ENCODE measurements at places on chromosomes 11 and 22. TPM values are rescaled to one million over a fixed set of nuclear protein-coding genes. Genes with fewer than 3 reads are reported as not detected.
A peak's percentile ranks its signal among the peaks of the same experiment; 100 is the strongest.

DNA sequence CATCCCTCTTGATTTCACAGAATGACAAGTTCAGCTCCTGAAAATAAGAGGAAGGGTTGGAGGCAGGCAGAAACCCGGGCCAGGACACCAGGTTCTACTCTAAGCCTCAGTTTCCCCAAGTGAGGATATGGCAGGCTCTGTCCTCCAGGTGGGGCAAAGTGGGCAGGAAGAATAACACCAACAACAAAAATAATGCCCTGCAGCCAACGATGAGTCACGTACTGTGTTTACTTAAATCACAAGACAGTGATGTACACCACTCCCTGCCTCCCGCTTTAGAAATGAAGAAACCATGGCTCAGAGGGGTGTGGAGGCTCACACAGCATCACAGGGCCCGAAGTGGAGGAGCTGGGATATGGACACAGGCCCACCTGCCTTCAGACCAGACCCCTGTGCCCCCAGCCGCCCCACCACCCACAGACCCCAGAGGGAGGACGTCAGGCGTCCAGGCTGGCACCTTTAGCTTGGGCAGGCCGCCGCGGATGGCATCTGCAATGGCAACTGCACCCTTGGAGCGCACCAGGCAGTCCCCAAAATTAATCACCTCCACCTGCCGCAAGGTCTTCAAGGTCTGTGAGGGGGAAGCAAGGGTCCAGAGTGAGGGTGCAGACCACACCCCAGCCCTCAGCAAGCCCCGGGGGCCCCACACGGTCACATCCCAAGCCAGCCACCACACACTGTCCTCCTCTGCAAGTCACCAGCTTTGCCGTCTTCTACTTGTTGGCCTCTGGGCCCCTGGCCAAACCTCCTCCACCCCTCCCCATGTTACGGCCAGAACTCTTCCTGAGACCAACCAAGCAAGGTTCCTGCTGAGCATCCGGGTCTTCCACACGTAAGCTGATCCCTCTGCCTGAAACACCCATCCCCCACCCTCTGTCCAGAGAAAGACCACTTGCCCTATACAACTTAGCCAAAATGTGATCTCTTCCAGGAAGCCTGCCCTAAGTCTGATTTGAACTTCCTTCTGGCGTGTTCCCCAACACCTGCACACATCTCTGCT is 15.8 kb upstream of the CHADL start:
- no peaks in the 10 kb centered on the region for H3K4me1 ChIP-seq
- H3K27ac ChIP-seq, result no peak overlapping the region
- H3K36me3 ChIP-seq, result peaks cover 32% of the 10 kb centered on the region
- no peak for DNase-seq

The PARVG gene
- 158 TPM for total RNA-seq

DNA sequence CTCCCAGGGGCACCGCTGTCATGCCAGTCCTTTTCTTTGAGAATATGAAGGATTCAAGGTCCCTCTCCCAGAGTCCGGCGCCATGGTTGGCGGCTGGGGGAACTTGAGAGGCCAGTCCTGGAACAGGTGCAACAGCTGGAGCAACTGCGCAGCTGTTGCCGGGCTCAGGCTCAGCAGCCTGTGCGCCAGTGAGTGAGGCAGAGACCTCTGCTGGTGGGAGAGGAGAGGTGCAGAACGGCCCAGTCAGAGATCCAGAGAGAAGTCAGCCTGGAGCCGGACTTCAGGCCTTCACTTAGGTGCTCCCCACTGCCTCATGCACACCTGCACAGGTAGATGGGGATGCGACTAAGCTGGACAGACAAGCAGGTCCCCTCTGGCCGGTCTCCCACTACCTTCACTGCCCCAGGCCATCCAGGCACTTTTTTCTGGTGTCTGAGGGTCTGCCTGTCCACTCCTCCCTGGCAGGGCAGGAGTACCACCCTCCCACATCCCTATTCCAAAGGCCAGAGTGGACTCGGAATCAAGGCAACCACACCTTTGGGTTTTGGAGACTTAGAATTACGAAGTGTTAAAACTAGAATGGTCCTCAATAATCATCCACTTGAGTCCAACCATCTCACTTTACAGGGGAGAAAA is 4.6 kb downstream of the CHRDL2 start:
- peak; percentile 57 for DNase-seq
- H3K36me3 ChIP-seq, result no peaks in the 10 kb centered on the region
- no peak overlapping the region for H3K27ac ChIP-seq

The UCP2 gene
- total RNA-seq, result 344 TPM

GRCh38 chr11:126332221-126332711 is 23.2 kb upstream of the ST3GAL4 start:
- DNase-seq, result no peak
- peaks cover 18% of the 10 kb centered on the region for H3K4me1 ChIP-seq
- no peak overlapping the region for H3K27ac ChIP-seq
- no peaks in the 10 kb centered on the region for H3K27me3 ChIP-seq
- H3K36me3 ChIP-seq, result peaks cover 13% of the 10 kb centered on the region
- no peak overlapping the region for H3K4me3 ChIP-seq

GRCh38 chr11:27842290-27842689 is 142.0 kb upstream of the BDNF start:
- no peak overlapping the region for H3K27ac ChIP-seq
- H3K4me1 ChIP-seq, result no peaks in the 10 kb centered on the region
- H3K27me3 ChIP-seq, result peaks cover 2% of the 10 kb centered on the region

The PI4KA gene
- 103 TPM for total RNA-seq

The MCHR1 gene
- not detected for total RNA-seq

- no peak for DNase-seq
- H3K36me3 ChIP-seq, result no peaks in the 10 kb centered on the region
- peaks cover 14% of the 10 kb centered on the region for H3K4me1 ChIP-seq
- H3K4me3 ChIP-seq, result no peak overlapping the region
These were observed 12.8 kb downstream of the MAPK8IP2 start for GRCh38 chr22:50613291-50613981.

DNA sequence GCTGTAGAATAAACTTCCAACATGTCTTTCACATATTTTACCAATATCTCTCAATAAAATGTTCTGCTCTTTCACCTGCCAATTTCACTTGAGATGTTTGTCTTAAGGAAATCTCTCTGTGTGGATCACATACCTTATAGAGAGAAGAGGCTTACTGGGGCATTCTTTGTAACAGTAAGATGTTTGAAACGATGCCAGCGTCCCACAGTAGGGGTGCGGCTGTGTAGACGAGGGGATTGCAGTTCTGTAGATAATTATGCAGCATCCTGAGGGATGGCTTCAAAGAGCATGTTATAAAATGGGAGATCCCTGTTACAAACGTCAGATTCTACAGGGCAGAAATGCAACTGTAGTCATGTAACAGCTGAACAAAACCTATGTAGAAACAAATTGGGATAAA is 200.0 kb downstream of the TBC1D22A start:
- no peak overlapping the region for H3K27ac ChIP-seq
- H3K4me3 ChIP-seq, result no peak overlapping the region
- no peak for DNase-seq
- H3K36me3 ChIP-seq, result no peaks in the 10 kb centered on the region
- H3K4me1 ChIP-seq, result no peaks in the 10 kb centered on the region

- no peaks in the 10 kb centered on the region for H3K36me3 ChIP-seq
- H3K4me1 ChIP-seq, result no peaks in the 10 kb centered on the region
- no peak for DNase-seq
- no peak overlapping the region for H3K27ac ChIP-seq
- H3K4me3 ChIP-seq, result no peak overlapping the region
These were observed 14.9 kb upstream of the PPFIA1 start for GRCh38 chr11:70255477-70256116.

The NRIP3 gene
- 0.62 TPM for total RNA-seq

DNA sequence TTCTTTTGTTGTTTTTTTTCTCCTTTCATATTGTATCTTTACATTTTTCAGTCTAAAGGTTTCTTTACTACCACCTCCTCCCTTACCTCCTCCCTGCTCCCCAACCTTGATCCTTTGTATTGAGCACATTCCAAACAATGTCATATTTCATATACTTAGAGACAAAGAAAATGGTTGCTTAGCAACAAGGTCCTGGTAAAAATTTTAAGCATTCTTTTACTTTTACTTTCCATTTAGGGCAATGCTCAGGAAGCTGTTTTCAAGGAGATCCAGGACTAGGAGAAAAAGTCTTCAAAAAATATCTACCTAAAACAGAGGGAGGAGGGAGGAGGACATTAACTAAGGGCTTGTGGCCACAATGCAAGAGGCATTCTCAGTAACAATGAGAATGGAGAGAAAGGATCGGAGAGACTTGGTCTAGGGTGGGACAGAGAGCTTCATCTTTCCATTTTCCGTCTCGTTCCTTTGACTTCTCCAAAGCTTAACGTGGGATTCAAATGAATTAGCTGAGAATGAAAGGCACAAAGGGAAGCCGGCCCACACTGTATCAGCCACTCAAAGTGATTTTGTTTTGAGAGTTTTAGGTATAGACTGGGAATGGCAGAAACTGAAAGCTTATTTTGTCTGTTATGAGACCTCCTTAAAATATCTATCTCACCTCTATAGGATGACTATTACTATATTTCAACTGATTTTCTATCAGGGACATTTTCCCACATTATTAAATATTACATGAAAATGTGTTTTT is 455.7 kb downstream of the RAB38 start:
- DNase-seq, result no peak
- H3K27me3 ChIP-seq, result no peaks in the 10 kb centered on the region
- no peak overlapping the region for H3K27ac ChIP-seq
- H3K4me1 ChIP-seq, result no peaks in the 10 kb centered on the region
- H3K4me3 ChIP-seq, result no peak overlapping the region

The TRPM5 gene
- 0.07 TPM for total RNA-seq

DNA sequence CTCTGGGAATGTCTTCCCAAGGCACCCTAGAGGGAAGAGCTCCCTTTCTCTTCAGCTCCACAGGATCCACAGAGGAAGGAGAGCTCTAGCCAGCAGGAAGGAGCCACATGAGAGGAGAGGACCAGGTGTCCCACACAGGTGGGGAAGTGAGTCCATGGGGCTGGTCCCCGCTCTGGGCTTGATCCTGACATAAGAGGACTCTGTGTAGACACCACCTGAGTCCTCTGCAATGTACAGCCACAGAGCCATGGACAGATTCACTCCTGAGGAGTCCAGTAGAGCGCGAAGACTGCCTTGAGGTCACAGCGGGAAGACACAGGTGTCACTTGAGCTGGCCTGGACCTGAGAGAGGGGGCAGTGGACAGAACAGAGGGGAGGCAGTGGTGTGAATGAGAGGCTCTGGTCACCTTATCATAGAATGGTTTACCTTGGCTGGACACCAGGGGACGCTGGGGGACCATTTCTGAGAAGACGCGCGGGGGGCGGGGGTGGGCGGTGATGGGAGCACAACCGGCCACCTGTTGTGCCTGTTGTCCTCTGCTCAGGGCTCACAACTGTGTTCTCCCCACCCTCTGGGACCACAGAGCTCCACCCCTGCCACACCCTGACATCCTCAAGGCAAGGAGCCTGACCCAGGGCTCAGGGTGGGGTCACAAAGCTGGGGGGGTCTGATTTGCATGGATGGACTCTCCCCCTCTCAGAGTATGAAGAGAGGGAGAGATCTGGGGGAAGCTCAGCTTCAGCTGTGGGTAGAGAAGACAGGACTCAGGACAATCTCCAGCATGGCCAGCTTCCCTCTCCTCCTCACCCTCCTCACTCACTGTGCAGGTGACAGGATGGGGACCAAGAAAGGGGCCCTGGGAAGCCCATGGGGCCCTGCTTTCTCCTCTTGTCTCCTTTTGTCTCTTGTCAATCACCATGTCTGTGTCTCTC is 128.2 kb downstream of the ZNF280B start:
- peaks cover 46% of the 10 kb centered on the region for H3K27me3 ChIP-seq
- H3K27ac ChIP-seq, result no peak overlapping the region
- no peak for DNase-seq
- no peaks in the 10 kb centered on the region for H3K36me3 ChIP-seq
- H3K4me1 ChIP-seq, result peaks cover 2% of the 10 kb centered on the region

- H3K4me1 ChIP-seq, result no peaks in the 10 kb centered on the region
- H3K4me3 ChIP-seq, result no peak overlapping the region
- H3K27ac ChIP-seq, result no peak overlapping the region
- H3K36me3 ChIP-seq, result no peaks in the 10 kb centered on the region
- H3K27me3 ChIP-seq, result no peaks in the 10 kb centered on the region
These were observed 62.0 kb downstream of the TRPC6 start for GRCh38 chr11:101521821-101522220.

The PIWIL4 gene
- 0.65 TPM for total RNA-seq

The MPZL2 gene
- total RNA-seq, result 6.0 TPM

The OR5M3 gene
- not detected for total RNA-seq

DNA sequence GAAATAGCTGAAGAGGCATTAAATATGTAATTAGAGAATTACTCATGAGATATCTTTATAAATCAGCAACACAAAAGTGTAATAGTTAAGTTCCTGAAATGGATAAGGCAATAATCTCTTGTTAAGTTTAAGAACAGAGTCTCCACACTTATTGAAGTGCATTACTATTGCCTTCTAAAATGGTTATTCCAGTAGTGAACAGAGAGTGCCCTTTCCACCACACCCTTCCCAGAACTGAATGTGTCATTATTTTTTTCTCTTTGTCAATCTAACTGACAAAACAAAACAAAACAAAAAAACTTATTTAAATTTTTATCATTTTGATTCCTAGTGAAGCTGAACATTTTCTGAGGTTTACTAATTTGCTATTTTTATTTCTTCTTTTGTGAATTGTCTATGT is 9.2 kb upstream of the PRRG4 start:
- peaks cover 6% of the 10 kb centered on the region for H3K4me1 ChIP-seq
- no peak overlapping the region for H3K4me3 ChIP-seq
- peaks cover 9% of the 10 kb centered on the region for H3K27me3 ChIP-seq

DNA sequence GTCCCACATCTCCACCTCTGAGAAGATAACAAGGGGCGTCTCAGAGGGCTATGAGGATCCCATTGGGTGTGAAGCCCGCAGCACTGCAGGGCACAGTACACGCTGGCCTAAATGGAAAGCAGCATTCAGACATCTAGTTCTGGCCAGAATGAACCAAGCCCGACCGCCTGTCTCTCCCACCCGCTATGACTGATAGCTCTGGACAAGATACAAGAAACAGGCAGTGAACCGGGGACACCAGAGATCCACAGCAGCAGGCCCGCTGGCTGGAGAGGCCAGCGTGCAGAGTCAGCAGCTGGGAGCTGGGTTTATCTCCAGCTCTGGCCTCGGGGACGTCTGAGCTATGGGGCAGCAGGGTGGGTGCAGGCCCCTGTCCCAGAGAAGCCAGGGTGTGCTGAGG is 9.6 kb downstream of the CERK start:
- H3K4me3 ChIP-seq, result no peak overlapping the region
- H3K36me3 ChIP-seq, result peaks cover 22% of the 10 kb centered on the region
- H3K27ac ChIP-seq, result no peak overlapping the region
- peaks cover 21% of the 10 kb centered on the region for H3K4me1 ChIP-seq
- no peak for DNase-seq

GRCh38 chr22:36762687-36763260 is 13.1 kb downstream of the IFT27 start:
- H3K27ac ChIP-seq, result no peak overlapping the region
- no peaks in the 10 kb centered on the region for H3K4me1 ChIP-seq
- no peak overlapping the region for H3K4me3 ChIP-seq
- H3K27me3 ChIP-seq, result no peaks in the 10 kb centered on the region
- no peak for DNase-seq

The APOBEC3G gene
- 96.4 TPM for total RNA-seq

DNA sequence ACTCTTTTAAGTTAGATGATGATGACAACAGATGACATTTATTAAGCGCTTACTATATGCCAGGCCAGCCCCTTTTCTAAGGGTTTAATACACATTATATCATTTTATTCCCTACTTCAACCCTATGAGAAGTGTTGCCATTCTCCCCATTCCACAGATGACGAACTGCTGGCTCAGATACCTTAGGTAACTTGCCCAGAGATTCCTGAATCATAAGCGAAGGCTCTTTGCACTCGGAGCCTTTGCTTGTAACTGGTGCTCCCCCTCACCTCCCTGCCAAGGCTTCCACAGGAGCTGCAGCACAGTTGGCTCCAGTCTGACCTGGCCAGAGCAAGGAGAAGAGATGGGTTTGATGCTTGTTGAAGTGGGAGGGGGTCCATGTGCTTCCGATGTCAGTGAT is 43.0 kb downstream of the DBX1 start:
- H3K4me3 ChIP-seq, result no peak overlapping the region
- no peak overlapping the region for H3K27ac ChIP-seq
- peaks cover 6% of the 10 kb centered on the region for H3K27me3 ChIP-seq
- no peak for DNase-seq

The DTX4 gene
- 0.69 TPM for total RNA-seq

Data from activated CD4-positive, alpha-beta T cell treated with anti-CD3 and anti-CD28 coated beads, Interleukin-2, amount 10 ng/mL, durations not matched to agents 7 days and 5 days (primary cell).